Immature natural killer cell (primary cell): ENCODE measurements at places on chromosomes 7 and 10.
A peak's percentile ranks its signal among the peaks of the same experiment; 100 is the strongest.

DNA sequence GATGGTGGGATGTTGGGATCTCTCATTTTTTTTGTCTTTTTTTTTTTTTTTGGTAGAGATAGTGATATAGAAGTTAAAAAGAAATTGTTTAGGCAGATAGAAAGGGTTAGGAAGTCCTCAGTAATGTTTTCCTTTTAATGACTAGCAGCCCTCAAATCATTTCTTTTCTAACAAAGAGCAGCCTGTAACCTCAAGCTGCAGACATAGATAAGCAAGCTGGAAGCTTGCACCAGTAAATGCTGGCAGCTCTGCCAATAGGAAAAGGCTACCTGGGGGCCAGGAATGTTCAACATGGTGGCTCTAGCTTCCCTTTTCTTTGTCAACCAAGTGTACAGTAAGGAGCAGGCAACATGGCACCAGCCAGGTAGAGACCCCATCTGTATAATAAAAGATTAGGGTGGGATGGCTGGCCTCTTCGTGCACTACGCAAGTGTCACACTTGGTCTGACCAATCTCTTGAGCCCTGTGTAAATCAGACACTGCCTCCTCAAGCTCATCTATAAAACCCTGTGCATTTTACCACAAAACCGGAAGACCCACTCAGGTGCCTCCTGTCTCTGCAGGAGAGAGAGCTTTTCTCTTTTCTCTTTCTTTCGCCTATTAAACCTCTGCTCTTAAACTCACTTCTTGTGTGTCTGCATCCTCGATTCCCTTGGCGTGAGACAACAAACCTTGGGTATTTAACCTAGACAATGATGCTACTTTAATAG lies 212.9 kb downstream of the SNX10 start:
- H3K36me3 ChIP-seq = no peaks in the 10 kb centered on the region
- no peaks in the 10 kb centered on the region for H3K27me3 ChIP-seq
- H3K4me3 ChIP-seq = no peak overlapping the region
- DNase-seq = no peak

GRCh38 chr10:35554036-35554435 lies 51.1 kb upstream of the GJD4 start:
- H3K27ac ChIP-seq = no peak overlapping the region
- H3K4me3 ChIP-seq = no peak overlapping the region

- no peaks in the 10 kb centered on the region for H3K27me3 ChIP-seq
- peaks cover 12% of the 10 kb centered on the region for H3K4me1 ChIP-seq
- peak overlapping the region; percentile 65 for H3K4me3 ChIP-seq
These were observed 95.7 kb downstream of the DNAJB6 start for GRCh38 chr7:157432541-157432956.

DNA sequence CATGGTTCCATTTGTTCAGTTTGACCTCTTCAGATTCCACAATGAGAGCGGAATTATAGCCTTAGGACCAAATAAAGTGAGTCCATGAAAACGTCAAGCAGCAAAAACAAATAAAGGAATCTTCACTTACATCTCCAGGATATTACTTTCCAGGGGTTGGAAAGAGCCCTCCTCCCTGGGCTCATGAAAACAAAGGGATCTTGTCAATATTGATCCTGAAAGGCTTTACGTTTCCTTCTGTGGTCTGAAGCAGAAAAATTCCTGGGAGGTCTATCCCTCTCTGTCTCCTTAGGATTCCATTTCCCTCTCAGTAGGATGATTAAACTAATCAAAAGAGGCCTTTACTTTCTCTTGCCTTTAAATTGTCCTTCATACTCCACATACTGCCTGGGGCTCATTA lies 293.5 kb downstream of the GPAM start:
- H3K27me3 ChIP-seq = peaks cover 2% of the 10 kb centered on the region
- no peak overlapping the region for H3K27ac ChIP-seq
- H3K4me1 ChIP-seq = no peaks in the 10 kb centered on the region

GRCh38 chr7:153522261-153522660 lies 529.9 kb upstream of the DPP6 start:
- no peaks in the 10 kb centered on the region for H3K27me3 ChIP-seq
- H3K36me3 ChIP-seq = no peaks in the 10 kb centered on the region
- no peak overlapping the region for H3K4me3 ChIP-seq
- no peaks in the 10 kb centered on the region for H3K4me1 ChIP-seq

DNA sequence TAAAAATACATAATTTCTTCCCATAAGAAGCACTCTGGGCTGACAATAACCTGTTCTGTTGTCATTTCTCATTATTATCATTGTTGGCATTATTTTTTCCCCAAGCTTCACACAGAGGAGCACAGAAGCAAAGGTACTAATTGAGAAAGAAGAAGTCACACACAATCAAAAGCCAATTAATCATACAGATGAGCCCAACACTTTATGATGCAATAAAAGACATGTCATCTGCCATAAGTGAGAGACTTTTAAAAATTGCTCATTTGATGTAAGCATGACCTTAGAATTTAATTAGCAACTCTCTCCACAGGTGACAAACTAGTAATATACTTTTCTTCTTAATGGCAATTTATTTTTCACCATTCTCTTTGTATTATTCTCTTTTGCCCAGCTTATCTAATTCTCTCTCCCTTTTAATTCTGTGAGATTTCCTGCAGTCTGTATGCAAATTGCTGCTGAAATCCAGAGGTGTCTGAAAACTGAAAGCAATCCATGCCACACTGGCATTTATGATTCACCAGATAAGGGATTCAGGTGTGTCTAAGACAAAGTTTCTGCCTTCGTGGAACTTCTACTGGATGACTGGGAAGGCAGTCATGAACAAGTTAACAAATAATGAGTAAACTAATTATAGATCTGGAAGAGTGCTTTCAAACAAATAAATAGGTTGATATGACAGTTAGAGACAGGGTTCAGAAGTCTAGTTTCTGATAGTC lies 203.5 kb downstream of the CHCHD3 start:
- peaks cover 30% of the 10 kb centered on the region for H3K4me1 ChIP-seq
- H3K27me3 ChIP-seq = no peaks in the 10 kb centered on the region
- no peak for DNase-seq
